ENCODE measurements at places on chromosomes 6 and 20. TPM values are rescaled to one million over a fixed set of nuclear protein-coding genes. Genes with fewer than 3 reads are reported as not detected.

DNA sequence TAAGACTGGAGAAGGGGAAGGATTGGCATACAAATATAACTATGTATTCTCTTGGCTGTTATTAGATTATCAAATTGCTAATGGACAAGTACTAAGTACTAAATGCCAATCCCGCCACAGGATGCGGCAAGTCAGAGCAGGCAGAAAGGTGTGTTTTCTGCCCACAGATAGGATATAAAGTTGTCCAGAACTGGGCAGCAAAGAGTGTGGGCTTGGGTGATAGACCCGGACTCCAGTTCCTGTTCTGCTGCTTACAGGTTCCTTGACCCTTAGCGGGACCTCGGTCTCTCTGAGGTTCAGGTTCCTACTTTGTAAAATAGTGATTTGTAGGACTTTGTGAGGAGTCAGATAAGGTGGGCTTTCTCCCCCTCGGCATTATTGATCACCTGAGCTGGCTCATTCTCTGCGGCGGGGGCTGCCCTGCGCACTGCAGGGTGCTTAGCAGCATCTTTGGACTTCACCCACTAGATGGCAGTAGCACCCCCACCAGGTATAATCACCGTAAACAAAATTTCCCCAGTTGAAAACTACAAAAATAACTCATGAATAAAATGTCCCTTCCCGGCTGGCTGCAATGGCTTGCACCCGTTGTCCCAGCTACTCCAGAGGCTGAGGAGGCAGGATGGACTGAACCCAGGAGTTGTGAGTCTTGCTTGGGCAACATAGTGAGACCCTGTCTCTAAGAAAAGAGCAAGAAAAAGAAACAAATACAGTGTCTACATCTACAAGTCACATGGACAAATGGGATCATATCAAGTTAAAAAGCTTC, 193.1 kb downstream of the DOK5 start:
- DNase-seq: peak; percentile 23

GRCh38 chr6:52551483-52552277, 25.2 kb downstream of the TRAM2 start:
- DNase-seq: no peak

Gene PAX1
- total RNA-seq: not detected

- DNase-seq: no peak
Observed at GRCh38 chr20:50538276-50538675, 28.1 kb downstream of the PTPN1 start.

- no peak for DNase-seq
Observed at GRCh38 chr6:148244217-148244935, 98.3 kb upstream of the SASH1 start.

- no peak for DNase-seq
Observed at GRCh38 chr6:122622479-122622878, 12.3 kb downstream of the PKIB start.

DNA sequence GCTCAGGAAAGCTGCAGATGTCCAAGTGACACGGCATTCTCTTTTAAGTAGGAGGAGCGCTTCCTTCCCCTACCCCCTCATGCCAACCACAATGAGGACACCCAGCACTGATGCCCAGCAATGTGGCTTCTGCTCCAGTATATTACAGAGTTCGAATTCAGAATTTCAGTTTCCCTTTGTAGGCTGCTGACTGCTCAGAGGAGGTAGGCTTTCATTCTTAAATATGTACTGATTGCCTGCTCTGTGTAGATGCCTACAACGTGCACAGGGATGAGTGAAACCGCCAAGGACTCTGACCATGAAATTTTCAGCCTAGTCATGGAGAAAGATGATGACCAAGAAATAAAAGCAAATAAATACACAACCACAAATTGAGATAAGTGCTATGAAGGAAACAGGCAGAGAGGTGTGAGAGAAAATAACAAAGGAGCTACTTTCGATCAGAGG, 50.9 kb upstream of the TNFAIP3 start:
- no peak for DNase-seq

GRCh38 chr20:12531626-12532025, 477.1 kb upstream of the SPTLC3 start:
- DNase-seq: no peak

Gene TP53RK
- total RNA-seq: 5.4 TPM
